ENCODE measurements at places on chromosomes 2 and 18. TPM values are rescaled to one million over a fixed set of nuclear protein-coding genes. Genes with fewer than 3 reads are reported as not detected.

The CHRNA1 gene
- total RNA-seq, result not detected

The TXNDC2 gene
- total RNA-seq, result not detected

The ADGRF3 gene
- total RNA-seq, result 3.7 TPM

The CYP1B1 gene
- 16.0 TPM for total RNA-seq

The LBH gene
- 68.5 TPM for total RNA-seq

The MEP1B gene
- 0.20 TPM for total RNA-seq

The GRP gene
- not detected for total RNA-seq

The MAL gene
- 178 TPM for total RNA-seq

The CHN1 gene
- total RNA-seq, result 1.7 TPM

The LYPD6B gene
- not detected for total RNA-seq

All from activated CD8-positive, alpha-beta memory T cell treated with anti-CD3 and anti-CD28 coated beads, Interleukin-2, amount 10 ng/mL, durations not matched to agents 7 days and 5 days (primary cell).